SK-N-DZ (cell line): ENCODE measurements at places on chromosomes 3 and 15.

GRCh38 chr3:134365766-134366065, 8.5 kb downstream of the AMOTL2 start:
- no peak for DNase-seq

GRCh38 chr3:124685067-124685466, 45.2 kb upstream of the UMPS start:
- DNase-seq = no peak

- peak; percentile 29 for DNase-seq
Observed at GRCh38 chr15:35208353-35208752, 123.3 kb upstream of the NANOGP8 start.

GRCh38 chr3:115007966-115008365, 139.1 kb downstream of the ZBTB20 start:
- DNase-seq = no peak

GRCh38 chr15:77019521-77020331, 24.8 kb downstream of the PSTPIP1 start:
- DNase-seq = no peak

DNA sequence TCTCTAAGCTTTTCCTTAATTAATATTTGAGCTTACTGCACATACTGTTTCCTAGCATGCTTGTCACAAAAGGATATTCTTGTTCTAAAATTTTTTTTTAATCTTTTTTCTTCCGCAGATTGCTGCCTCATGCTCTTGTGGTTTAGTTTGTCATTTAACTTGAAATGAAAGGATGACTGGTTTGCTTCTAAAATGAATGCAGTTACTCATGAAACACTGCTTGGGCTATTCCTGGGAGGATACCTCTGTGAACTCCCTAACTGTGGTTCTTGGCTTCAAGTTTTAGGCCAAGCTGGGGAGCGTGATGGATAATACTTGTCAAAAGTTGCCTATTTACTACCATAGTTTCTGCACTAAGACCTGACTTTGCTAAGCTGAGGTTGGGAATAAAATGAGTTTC, 64.0 kb downstream of the USP13 start:
- DNase-seq = no peak

DNA sequence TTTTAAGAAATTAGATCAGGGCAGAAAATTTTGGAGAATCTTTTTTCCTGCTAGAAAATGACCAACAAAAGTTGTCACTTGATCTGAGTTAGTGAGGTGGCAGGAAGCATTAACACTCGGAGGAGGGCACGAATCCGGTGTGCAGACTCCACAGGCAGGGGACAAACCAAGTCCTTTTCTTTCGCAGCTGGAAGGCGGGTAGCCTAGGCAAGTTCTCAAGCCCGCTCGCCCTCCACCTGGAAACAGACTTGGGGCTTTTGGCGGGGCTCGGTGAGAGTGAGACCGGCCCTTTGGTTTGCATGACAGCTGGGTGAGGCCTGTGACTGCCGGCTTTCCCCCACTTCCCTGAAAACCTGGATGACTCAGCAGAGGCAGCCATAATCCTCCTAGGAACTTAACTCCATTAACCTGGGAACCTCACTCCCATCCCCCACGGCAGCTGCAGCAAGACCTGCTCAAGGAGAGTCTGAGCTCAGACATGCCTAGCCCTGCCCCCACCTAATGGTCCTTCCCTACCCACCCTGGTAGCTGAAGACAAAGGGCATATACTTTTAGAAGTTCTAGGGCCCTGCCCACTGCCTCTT, 134.8 kb downstream of the MFSD1 start:
- DNase-seq = peak; percentile 67

- DNase-seq = no peak
Observed at GRCh38 chr15:100596792-100597191, 5.2 kb downstream of the LINS1 start.

GRCh38 chr3:13477943-13478342, 2.2 kb upstream of the HDAC11 start:
- peak; percentile 47 for DNase-seq

DNA sequence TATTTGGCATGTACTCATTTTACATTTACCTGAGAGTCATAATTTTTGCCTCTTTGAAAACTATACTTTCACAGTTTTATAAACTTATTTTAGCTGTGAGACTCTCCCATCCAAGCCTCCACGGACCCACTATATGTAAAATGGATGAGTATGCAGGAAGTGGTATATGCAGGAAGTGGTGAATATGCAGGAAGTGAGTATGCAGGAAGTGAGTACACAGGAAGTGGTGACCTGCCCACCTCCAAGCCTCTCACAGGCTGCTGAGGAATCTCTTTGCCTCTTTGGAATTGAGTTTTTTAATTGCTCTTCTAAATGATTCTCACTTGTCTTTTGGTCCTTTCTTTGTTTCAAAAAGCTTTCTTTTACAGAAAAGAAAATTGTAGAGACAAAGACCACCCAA, 85.2 kb downstream of the KBTBD8 start:
- DNase-seq = no peak

DNA sequence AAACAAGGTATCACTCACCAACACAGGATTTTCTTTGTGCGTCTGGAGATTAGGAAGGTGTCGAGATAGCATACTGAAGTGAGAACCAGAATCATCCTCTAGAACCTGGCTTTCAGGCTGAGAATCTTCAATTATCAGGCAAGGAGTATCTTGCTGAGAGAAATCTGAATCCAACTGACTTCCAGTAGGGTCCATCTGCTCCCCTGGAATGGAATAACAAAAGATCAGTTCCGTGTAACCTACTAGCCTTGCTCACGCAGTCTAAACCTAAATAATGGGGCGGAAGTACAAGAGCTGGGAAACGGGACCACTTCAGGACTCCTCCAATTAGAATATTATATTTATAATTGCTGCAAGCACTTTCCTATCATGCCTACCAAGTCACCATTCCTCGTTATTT, 690 bp downstream of the TP53BP1 start:
- no peak for DNase-seq

DNA sequence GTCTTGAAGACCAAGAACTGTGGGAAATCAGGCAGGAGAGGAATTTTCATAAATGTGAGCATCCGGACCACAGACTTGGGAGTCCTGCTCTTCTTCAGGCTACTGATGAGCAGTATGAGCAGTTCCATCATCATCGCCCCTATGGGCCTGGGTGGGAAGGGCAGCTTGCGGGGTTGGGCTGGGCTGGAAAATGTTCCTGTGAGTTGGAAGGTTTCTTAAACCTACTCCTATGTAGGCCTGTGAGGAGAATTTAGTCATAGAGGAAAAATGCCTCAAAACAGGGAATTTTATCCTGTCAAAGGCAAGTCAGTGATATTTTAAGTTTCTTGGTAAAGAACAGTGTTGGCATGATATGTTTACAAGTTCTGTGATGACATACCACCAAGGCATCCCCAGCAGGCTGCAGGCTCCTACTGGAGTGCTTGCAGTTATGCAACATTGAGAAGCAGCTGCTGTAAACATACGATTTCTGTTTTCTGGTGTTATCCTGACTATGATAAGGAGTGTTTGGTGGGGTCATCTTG, 10.3 kb downstream of the MASP1 start:
- DNase-seq = no peak

- no peak for DNase-seq
Observed at GRCh38 chr3:107307205-107307604, 70.0 kb upstream of the CCDC54 start.

DNA sequence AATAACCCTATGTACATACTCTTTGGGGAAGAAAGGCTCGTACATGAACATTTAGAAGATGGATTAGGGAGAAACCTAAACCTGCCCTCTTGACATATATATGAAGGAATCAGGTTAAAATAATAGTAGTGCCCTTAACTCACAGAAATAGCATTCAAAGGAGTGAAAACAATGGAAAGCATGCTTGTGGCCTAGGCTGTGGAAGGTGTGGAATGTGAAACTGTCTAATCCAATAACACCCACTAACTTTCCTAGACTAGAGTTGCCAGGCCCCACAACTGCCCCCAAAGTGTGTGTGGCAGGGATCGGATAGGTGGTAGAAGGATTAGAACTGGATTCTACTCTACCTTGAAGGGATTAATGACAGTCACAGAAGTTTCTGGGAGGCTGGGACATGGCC, 317.4 kb upstream of the LRRFIP2 start:
- DNase-seq = no peak

GRCh38 chr3:34013818-34014570, 215.6 kb downstream of the PDCD6IP start:
- DNase-seq = no peak

DNA sequence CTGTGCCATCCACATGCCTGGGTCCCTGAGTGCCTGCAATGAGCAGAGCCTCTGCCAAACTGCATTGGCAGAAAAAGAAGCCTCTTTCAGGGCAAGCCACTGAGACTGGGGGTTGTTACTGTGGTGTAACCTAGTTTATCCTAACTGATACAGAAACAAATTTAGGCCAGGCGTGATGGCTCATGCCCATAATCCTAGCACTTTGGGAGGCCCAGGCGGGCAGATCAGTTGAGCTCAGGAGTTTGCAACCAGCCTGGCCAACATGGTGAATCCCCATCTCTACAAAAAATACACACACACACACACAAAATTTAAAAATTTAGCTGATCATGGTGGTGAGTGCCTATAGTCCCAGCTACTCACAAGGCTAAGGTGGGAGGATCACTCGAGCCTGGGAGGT, 221.6 kb downstream of the TBC1D2B start:
- DNase-seq = no peak

- DNase-seq = no peak
Observed at GRCh38 chr3:66269411-66269810, 48.6 kb downstream of the SLC25A26 start.

- DNase-seq = no peak
Observed at GRCh38 chr15:82830427-82831173, 21.2 kb downstream of the WHAMM start.

GRCh38 chr3:117454254-117454653, 744.7 kb downstream of the TUSC7 start:
- DNase-seq = no peak

GRCh38 chr3:71752831-71753700, 589 bp upstream of the GPR27 start:
- DNase-seq = no peak

DNA sequence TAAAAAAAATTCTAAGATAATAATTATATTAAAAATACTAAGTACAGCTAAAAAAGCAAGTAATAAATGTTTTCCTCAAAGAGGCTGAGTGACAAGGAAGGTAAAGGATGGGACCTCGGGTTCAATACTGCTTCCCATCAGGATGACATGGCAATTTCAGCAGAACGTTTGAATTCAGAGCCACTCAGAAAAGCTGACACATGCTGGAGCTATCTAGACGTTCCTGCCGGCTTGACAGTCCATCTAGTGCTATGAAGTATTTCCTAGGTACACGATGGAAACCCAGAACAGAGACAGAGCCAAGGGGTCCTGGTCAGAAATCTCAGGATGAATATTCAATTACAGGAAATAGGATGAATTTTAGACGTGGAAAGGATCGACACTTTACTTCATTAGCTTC, 361.8 kb downstream of the FGF12 start:
- DNase-seq = no peak

GRCh38 chr15:93331545-93332167, 242.6 kb upstream of the RGMA start:
- DNase-seq = peak; percentile 18

- peak; percentile 57 for DNase-seq
Observed at GRCh38 chr3:111989061-111989678, 9.6 kb upstream of the TAGLN3 start.

DNA sequence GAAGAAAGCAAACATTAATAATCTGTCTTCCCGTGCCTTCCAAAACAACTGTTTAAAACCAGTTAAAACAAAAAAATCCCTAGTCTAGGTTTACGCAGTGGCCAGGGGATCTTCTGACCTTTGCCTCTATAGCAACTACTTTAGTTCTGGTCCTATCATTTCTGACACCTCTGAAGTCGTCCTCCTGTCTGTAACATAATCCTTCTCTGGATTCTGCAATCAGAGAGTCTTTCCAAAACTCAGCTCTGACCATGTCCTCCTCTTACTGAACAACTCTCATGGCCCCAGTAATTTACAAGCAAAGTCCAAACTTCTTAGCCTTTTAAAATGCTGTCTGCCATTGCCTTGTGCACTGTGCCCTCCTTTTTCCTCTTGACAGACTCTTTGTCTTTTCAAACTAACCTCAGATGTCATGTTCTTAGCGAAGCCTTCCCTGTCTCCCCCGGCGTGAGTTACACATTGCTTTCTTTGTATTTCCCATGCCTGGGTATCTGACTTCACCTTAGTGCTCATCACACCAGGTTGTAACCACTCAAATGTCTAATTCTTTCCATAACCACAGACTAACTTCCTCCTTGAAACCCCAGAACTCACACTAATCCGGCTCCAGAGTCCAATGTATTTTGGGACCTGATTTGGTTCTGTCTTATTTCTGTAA, 105.2 kb upstream of the BNIP2 start:
- no peak for DNase-seq

DNA sequence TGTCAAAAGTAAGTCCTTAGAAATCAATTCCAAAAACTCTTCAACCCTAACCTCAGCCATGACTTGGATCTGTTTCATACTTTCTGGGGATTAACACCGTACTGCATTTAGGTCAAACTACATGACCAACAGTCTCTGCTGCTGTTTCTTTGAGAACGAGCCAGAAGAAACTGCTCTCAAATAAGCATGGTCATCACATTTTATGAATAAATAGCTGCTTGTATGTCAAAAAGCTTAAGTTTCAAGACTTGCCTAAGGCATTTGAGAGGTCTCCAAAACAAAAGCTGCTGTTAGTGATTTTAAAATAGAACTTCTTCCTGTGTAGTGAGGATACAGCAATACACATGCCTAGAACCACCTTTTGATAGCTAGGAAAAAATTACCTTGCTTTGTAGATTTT, 166.3 kb upstream of the CHRM5 start:
- no peak for DNase-seq

- DNase-seq = peak; percentile 42
Observed at GRCh38 chr3:152474585-152474984, 205.9 kb downstream of the MBNL1 start.

- DNase-seq = no peak
Observed at GRCh38 chr3:37103103-37103808, 71.1 kb downstream of the LRRFIP2 start.

GRCh38 chr3:55597641-55598040, 110.5 kb upstream of the WNT5A start:
- DNase-seq = no peak

GRCh38 chr3:33488246-33488645, 48.0 kb upstream of the UBP1 start:
- DNase-seq = no peak

GRCh38 chr15:94421706-94422105, 190.3 kb downstream of the MCTP2 start:
- no peak for DNase-seq

DNA sequence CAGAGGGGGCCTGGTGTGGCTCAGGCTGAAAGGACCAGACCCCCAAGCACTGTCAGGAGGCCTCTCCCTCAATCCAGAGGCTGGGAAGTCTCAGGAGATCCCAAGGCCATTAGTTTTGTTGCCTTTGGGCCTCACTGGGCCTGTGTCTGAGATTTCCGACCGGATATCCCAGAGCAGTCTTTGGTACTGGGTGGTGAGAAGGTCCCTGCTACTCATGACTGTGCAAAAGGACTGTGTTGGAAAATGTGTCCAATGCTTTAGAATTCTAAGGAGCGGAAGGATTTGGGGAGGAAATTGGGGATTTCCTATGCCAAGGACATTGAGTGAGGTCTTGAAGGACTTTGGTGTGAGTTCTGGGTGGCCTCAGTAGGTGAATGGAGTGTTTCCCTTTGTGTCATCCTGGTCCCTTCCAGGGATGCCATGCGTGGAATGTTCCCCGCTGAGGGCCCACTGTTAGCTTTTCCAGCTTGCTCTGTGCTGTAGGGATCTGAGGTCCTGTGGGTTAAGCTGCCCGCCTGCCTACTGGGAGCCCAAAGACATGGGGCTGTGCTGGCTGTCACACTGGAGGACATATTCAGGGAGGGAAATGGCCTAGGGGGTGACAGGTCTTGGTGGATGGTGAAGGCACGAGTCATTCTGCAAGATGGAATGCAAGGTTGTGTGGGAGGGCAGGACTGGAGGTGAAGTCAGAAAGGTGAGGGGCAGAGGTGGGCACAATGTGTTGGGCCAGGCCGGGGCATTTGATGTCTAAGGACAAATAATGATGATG, 16.4 kb downstream of the SMAD6 start:
- DNase-seq = no peak
